Activated naive CD4-positive, alpha-beta T cell treated with anti-CD3 and anti-CD28 coated beads for 36 hours (primary cell): ENCODE measurements at places on chromosomes 6 and 20. TPM values are rescaled to one million over a fixed set of nuclear protein-coding genes. Genes with fewer than 3 reads are reported as not detected.

The PHACTR2 gene
- 12.2 TPM for total RNA-seq

The OR2J3 gene
- not detected for total RNA-seq

GRCh38 chr6:112574190-112574589, 227.1 kb downstream of the RFPL4B start:
- no peak for DNase-seq

DNA sequence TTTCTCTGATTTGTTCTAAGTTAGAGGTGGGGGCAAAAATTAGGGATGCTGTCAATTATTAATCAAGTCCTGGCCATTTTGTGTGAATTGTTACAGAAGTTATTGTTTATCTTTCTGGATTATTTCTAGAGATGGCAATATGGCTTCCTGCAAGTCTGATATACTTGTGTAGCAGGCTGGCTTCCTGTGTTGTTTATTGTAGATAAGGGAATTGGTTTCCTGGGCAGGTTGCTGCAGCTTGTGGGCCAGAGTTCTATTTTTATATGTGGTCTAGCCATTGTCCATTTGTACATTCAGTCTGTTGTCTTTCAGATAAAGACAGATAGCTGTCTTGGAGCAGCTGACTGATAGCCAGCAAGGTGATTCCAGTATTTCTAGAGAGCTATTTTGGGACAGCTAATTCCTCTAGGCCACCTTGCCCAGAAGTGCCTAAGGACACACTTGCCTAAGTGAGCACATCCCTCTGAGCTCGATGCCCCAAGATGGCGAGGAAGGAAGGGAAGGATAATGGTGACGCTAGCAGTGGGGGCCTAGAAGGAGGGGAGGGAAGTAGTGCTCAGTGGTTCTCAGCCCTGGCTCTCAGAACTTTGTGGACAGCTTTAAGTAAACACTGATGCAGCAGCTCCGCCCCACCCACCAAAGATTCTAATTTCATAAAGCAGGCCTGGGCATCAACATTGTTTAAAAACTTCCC, 25.5 kb downstream of the DDO start:
- DNase-seq, result no peak

GRCh38 chr20:50969912-50970311, 11.3 kb downstream of the MOCS3 start:
- DNase-seq, result no peak

DNA sequence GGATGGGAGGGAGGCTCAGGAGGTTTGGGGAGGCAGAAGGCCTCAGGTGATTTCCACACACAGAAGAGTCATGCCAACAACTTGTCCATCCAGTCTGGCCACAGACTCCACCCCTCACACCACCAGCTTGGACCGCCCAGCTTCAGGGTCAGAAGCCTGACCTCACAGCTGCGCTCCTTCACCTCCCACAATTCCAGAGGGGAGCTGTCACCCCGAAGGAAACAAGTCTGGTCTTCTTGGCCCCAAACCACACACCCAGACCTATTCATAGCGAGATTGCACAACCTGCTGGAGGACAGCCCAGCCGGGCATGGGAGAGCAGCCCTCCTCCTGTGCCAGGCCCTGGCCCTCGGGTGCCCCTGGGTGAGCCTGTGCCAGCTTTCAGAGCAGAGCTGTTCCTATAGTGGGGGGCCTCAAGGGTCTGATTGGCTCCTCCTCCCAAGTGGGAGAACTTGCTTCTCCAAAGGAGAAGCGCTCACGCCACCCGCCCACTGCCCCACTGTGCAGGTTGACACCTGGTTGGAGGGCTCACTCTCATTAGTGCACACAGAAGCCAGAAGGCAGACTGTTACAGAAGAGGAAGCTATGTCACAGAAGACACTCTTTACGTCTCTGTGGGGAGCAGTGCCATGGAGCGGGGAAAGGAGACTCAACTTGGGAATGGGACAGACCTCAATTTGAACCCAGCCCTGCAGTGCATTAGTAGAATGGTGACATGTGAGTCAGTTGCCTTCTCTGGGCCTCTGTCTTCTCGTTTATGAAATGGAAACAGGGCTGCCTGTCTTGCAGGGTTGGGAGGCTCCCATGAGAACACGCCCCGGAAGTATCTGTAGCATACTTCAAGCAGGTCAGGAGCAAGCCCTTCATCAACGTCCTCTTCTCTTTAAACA, 128.8 kb downstream of the FOXO3 start:
- no peak for DNase-seq

The TGM3 gene
- not detected for total RNA-seq

DNA sequence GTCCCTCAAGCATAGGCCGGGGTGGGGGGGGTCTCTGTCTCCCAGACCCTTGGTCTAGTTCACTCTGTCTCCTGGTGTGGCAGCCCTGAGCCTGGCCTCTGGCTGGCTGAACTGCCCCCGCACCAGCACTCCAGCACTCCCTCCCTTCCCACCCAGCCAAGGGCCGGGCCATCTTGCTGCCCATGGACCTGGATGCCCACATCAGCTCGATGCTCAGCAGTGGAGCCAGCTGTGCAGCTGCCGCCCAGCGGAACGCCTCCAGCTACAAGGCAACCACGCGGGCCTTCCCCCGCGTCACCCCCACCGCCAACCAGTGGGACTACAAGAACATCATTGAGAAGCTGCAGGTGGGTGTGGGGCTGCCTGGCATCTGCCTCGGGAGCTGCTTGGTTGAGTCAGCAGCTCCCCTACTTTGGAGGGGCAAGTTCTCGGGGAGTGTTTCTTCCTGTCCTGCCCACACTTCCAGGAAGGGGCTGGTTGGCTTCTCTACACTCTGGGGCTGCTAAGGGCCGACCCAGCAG, 28.4 kb downstream of the UQCC2 start:
- DNase-seq, result peak; percentile 58

DNA sequence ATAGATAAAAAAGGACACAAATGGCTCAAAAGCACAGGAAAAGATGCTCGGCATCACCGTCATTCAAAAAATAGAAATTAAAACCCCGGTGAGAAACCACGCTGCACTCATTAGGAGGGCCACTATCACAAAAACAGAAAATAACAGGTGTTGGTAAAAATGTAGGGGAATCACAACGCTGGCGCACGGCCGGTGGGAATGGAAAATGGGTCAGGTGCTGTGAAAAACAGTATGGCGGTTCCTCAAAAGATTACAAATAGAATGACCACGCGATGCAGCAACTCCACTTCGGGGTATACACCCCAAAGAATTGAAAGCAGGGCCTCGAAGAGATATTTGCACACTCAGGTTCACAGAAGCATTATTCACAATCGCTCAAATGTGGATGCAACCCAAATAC, 28.3 kb downstream of the NPEPL1 start:
- DNase-seq, result no peak

GRCh38 chr6:45854149-45854742, 161.4 kb downstream of the CLIC5 start:
- no peak for DNase-seq

DNA sequence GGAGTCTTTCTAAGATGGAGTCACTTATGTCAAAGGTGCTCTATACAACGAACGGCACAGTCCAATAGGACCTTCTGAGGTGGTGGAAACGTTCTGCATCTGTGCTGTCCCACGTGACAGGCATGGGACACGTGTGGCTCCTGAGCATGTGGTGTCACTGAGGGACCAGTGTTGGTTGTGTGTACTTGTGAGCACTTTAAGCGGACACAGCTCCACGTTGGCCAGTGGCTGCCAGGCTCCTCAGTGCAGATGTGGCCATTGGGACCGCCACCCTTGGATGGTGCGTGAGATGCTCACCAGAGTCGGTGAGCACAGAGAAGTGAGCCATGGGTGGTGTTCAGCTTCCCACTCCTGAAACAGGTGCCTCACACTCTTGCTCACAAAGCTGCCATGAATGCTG, 110.0 kb downstream of the SYNDIG1 start:
- no peak for DNase-seq

The SH3BGRL2 gene
- 0.62 TPM for total RNA-seq

- no peak for DNase-seq
These were observed 121.4 kb upstream of the TRAF3IP2 start for GRCh38 chr6:111727041-111727440.

DNA sequence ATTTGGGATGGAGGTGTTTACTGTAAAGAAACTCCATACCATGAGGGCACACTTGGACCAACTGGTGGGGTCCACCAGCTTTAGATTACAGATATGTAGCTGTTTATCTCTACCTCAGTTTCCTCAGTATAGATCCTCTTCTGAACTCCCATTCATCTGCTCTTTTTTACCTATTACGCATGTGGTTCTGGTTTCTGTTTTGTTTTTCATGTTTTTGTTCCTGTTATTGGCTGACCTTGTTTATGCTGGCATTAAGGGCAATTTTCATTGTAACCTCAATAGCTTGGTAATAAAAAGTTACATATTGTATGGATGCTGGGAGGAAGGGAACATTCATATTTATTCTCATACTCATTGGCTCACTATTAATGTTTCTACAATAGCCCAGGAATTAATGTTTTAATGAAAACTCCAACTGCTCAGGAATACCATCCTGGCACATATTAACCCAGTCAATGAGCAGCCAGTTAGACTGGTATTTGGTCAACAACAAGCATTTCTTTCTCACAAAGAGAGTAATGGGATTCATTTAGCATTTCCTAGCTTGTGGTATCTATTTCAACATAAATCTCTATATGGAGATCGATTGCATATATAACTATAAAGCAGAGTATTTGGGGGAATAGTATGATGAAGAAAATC, 83.8 kb upstream of the FAM184A start:
- no peak for DNase-seq

DNA sequence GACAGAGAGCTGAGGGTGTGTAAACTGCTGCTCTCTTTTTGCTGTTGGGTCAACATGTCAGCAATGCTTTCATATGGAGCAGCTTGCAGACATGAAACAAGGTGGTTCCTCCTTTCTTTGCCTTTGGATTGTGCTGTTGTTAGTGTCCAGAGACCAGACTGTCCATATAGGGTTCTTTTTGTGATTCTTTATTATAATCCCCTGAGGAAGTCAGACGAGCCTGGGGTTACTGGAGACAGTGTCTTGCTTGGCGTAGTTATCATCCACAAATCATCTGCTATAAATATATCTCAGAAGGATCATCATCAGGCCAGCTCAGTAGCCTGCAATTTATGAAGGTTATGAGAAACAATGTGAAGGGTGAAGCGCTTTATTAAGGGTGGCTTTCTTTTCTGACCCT, 2.3 kb upstream of the ADGRB3 start:
- no peak for DNase-seq

DNA sequence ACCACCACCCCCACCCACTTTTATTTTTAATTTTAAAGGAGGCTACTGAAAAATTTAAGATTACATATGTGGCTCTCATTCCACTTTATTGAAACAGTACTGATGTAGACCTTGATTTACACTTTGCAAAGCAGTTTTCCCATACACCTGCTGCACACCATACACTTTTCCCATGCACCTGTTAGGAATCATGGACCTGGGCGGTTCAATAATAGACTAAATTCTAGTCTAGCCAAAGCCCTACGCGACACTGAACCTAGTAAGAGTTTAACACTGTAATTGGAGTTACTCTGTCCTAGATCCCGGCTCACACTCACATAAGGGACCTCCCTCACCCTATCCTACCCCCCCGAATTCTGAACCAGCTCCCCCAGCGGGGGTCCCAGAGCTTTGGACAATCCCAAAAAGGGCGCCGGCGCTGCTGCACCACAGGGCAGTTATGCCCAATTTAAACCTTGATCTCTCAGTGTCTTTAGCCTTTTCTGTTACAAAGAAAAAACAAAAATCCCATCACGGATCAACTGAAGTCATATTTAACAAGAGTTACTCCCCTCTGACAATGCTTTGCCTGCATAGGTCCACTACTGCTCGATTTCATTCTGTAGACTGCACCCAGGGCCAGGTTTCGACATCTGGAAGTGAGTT, 2.4 kb upstream of the GCLC start:
- no peak for DNase-seq

The SNAP91 gene
- total RNA-seq, result not detected

DNA sequence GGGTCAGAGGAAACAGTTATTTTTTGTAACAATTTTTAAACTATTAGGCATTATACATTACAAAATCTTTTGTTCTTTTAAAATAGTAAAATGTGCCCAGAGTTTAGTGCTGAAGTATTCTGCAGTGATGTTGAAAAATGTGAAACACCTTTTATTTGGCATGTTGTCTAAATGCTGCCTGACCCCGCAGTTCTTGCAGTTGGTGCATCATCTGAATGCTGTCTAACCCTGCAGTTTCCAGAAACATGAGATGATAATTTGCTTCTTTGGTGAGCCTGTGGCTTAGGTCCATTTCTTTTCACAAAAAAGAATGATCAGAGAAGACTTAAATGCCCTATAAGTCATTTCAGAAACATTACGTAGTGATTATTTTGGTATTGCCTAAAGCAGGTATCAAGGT, 82.4 kb downstream of the RNF217 start:
- no peak for DNase-seq
